ENCODE measurements at places on chromosomes 4 and X. TPM values are rescaled to one million over a fixed set of nuclear protein-coding genes. Genes with fewer than 3 reads are reported as not detected.

GRCh38 chr4:140928880-140929279 lies 172.7 kb upstream of the TBC1D9 start:
- no peak for DNase-seq

Gene SSX3
- polyA plus RNA-seq: not detected

Gene HS6ST2
- 0.01 TPM for polyA plus RNA-seq

DNA sequence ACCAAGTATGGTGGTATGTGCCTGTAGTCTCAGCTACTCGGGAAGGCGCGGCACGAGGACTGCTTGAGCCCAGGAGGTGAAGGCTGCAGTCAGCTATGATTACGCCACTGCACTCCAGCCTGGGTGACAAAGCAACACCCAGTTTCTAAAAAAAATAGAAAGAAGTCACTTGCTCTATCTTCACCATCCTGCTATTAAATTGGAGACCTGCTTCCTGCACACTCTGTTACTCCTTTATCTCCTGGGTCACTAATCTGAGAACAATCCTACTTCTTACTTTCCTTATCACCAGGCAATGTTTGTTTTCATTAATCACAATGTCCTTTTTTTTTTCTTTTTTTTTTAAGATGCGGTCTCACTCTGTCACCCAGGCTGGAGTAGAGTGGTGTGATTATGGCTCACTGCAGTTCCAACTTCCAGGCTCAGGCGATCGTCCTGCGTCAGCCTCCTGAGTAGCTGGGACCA lies 16.2 kb downstream of the PRKX start:
- DNase-seq: no peak

DNA sequence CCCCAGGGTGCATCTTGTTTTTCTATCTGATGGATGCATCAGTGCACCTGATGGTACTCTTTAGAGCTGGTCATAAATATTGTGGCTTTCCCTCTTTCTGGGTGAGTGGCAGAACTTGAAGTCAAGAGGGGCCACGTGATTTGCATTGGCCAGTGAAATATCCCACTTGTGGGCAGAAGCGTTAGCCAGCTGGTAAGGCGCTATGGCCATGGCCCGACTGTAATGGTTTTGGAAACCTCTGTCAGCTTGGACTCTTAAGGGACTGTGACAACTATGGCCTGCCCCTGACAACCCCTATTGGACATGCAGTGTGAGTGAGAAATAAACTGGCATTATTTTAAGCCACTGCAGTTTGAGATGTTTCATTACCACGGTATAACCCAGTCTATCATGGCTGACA lies 72.8 kb downstream of the SEL1L3 start:
- no peak for DNase-seq
